ENCODE measurements at places on chromosomes 1 and 21.

DNA sequence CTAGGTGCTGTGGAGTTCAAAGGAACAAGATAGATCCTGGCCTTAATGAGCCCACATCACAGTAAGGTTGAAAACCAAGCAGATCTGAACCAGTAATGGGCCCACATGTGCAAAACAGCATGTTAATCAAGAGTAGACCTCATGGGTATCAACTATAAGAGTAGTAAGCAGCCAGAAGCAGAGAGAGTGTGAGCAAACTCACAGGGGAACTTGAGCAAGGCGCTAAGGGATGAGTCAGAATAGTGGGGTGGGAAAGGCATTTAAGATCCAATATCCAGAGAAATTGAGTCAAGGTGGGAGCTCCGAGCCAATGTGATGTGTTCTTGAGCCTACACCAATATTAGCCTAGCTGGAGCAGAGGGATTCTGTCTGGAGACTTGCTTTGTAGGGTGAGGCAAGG is 52.4 kb upstream of the GJA5 start:
- no peak for DNase-seq

DNA sequence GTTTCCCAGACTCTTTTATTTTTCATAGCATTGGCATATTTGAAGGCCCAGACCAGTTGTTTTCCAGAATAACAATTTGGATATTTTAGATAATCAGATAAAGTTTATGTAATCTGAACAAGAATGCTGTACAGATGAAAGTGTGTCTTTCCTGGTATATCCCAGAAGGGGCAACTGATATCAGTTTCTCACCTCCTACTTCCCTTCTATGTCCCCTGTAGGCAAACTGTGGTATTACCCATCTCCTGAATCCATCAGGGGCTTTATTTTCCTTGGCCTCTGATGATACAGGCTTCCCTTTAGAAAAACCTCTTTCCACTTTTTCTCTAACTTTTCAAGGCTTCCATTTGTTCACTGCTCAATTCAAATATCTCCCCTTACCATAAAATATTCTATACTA is 87.5 kb upstream of the RGS1 start:
- DNase-seq = no peak

DNA sequence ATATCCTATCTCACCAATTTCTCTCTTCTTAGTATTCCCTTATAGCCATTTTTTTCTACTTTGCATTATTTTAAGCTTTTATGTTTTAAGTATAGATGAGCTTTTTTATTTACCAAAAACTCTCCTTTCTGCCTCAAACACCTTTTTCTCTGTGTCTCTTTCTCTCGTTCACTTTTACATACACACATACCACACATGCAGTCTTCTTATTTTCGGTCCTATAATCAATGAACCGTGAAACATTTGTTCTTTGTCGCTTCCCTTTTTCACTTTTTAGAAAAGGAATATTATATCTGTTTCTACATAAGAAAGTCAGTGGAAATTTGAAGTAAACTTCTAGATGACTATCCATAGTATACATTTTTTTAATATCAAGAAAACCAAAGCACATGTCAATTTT is 183.2 kb downstream of the MRPL39 start:
- DNase-seq = no peak

DNA sequence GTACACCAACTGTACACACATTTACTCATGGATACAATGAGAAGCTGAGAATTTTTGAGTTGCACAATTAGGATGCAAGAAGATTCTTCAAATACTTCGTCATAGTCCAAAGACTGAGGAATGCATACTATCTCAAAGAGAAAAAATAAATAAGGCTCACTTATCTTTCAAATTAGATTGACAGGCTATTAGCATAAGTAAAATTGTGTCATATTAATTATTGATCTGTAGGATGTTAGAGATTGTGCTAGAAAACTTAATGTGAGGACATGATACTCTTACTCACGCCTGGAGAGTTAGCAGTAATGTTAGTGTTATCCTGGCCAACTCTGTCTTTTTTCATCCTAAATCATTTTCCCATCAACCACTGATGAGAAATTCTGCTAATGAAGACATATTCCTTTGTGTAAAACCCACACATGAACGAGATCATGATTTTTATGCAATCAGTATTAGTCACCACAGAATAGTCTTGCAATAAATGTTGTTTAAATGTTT is 659.0 kb downstream of the LTN1 start:
- DNase-seq = no peak

- DNase-seq = no peak
Observed at GRCh38 chr1:89125240-89125912, 538 bp downstream of the GBP2 start.

DNA sequence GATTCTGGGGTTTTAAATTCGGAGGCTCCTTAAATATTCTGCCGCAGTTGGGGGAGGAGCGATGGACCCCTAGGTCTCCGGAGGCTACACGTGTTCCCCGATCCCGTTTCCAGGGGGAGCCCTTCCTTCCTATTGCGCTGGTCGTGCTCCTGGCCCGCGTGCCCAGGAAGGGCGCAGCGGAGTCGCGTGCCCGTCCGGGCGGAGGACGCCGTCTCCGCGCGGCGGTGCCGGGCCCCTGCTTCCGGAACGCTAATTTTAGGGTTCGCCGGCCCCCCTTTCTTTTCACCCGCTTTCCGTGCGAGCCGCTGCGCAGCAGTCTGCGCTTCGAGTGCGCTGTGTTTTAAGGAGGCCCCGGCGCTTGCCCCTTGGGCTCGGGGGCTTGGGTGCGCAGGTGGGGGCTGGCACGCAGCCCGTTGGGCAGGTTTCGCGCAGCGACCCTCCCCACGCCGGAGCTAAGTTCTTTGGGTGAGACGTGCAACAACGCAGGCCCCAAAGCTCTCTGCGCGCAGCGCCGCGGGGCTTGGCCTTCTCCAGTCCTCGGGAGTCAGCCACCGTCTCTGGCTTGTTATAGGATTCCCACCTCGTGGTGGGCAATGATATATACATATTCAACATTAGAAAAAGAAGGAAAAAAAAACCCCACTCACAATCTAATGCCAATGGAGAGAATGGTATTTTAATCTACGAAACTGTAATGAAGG is 43.5 kb upstream of the DNAJC6 start:
- no peak for DNase-seq

DNA sequence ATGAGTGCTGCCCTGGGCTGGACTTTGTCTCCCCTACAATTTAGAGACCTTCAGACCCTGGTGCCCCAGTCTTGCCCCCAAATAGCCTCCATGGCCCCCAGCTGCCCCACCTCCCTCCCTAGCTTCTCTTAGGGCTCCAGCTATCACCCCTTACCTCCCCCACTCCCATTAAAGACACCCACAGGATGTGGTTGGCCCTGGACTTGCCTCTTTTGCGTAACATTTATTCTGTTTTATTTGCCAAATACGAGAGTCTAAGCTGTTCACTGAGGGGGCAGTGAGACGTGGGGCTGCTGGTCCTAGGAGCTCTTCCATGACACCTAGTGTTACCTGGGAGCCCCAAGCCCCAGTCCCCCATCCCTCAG is 4.5 kb downstream of the ZC3H12A start:
- no peak for DNase-seq

GRCh38 chr1:108041360-108042142 is 76.6 kb upstream of the VAV3 start:
- DNase-seq = no peak

- DNase-seq = peak; percentile 36
Observed at GRCh38 chr1:46549697-46550681, 1.5 kb downstream of the KNCN start.

GRCh38 chr1:51518586-51519047 is 449 bp downstream of the EPS15 start:
- DNase-seq = no peak

GRCh38 chr21:22201126-22201525 is 1202.9 kb downstream of the NCAM2 start:
- DNase-seq = no peak

GRCh38 chr21:25405984-25406383 is 201.3 kb downstream of the MRPL39 start:
- no peak for DNase-seq

- no peak for DNase-seq
Observed at GRCh38 chr1:214511639-214511998, 39.8 kb downstream of the PTPN14 start.

DNA sequence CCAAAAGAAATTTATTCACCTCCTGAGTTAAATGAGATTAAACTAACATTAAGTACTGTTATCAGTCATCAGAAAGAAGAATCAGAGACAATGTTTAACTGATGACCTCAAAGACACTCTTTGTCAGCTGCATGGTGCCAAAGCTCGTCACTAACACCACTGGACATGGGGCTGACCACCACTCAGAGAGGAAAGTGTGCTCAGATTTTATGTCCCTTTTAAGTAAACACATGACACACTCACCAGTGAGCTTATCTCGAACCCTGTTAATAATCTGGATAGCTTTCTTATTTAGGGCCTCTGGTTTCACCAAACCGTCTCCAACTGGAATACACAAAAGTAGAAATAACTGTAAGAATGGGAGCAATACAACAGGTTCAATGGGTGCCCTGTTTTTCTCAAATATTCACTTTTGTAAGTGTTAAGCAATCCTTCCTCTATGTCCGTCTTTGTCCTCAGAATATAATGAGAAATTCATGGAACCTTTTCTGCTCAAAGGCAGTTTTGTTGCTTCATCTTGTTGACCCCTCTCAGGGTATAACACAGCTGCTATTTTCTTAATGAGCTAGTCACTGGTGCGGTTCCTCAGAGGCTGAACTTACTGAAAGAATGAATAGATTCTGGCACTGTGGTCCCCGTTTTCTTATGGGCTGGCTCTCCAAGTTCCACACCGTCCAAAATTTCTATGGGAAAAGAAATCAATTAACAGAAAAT is 9.5 kb upstream of the EXOSC10 start:
- DNase-seq = no peak

GRCh38 chr21:35063428-35064172 is 14.5 kb upstream of the RUNX1 start:
- DNase-seq = no peak

DNA sequence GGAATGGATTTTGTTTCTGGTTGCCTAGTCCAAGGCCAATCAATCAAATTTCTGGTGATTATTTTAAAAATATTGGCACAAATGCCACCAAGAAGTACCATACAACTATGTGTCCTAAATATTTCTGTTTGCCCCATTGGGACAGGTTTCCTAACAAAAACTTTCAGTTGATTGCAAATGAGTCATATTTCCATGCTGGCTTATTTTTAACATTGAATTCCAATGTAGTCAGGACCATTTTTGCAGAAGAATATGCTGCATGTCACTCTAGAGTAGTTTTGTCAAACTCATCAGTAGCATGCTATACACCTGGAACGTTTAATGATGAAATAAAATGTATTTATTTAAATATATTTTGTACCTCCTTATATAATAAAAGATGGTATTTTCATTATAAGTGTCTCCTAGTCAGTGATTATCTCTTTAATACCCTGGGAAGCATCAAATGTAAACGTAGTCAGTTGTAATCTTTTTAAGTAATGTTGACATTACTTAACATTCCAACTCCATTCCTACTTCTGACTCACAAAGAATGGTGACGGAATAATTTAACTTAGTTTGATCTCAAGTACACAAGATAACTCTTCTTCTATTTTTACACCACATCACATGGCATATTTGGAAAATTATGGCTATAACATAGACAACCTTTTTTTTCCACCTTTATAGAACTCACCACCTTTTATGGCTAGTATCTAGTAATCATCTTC is 39.0 kb upstream of the USH2A start:
- DNase-seq = no peak

DNA sequence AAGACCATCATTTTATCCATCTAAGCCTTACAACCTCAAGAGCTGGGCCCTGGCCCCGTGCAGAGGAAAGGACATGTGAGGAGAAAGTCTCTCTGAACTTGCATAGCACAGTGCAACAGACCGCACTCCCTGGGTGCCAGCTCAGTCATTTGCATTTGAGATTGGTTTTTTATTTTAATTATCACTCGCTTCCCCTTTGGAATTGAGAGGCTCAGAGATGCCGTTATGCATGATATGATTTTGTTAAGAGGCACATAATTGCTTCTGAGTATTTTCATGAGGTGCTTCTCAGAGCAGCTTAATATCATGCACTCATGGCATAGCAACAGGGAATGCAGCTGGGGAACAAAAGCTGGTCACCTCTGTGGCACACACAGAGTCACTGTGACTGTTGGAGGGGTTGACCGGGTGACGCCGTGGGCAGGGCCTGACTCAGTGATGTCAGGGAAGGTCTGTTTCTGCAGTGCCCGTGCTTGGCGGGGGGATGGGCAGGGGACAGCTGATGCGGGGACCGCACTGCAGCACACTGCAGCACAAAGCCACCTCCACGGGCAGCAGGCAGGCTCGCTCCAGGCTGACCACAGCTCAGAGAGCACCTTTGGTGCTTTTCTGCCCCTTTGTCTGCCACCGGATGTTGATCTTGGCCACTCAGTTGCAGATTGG is 43.2 kb upstream of the VAMP3 start:
- DNase-seq = no peak

DNA sequence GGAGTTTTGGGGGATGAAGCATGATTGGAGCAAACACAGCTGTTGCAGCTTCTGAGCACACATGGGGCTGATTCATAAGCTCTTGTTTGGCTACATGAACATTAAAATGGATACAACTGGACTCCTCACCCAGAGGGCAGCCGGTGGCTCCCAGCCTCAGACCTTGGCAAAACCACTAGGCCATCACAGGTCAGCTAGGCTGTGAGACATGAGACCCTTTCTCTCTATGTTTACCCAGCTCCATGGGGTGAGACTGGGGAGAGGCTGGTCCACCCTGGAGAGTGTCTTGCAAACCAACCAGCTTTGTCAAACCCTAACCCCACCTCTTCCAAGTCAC is 388.7 kb downstream of the PTPRU start:
- DNase-seq = no peak

DNA sequence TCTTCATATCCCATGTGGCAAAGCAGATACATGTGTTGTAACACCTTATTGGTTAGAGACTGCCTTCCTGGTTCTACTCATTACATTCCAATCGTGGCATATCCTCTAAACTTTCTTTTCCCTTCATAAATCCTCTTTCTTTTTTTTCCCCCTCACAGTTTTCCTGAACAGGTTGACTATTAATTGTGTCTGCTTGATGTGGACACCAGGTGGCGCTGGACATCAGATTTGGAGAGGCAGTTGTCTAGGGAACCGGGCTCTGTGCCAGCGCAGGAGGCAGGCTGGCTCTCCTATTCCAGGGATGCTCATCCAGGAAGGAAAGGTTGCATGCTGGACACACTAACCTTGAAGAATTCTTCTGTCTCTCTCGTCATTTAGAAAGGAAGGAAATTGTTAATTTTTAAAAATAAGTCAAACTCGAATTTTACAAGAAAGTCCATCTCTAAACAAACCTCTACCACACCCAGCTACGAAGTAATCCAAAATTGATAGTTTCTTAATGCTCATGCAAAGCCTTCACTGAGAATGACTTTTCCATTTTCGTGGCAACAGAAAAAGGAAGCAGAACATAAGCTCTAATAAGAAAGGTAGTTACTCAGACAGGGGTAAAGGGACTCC is 59.4 kb upstream of the ASB17 start:
- peak; percentile 40 for DNase-seq

- DNase-seq = no peak
Observed at GRCh38 chr1:243432136-243432535, 176.3 kb downstream of the SDCCAG8 start.

Measured in stimulated activated CD8-positive, alpha-beta memory T cell treated with anti-CD3 and anti-CD28 coated beads, Interleukin-7, amount 100 ng/mL, for 4 hours (primary cell).